Non-pigmented ciliary epithelial cell (primary cell): ENCODE measurements at places on chromosomes 1 and 21.

- DNase-seq, result no peak
These were observed 4.7 kb downstream of the CFAP45 start for GRCh38 chr1:159895286-159895685.

- no peak for DNase-seq
These were observed 247.3 kb downstream of the SIPA1L2 start for GRCh38 chr1:232382671-232383070.

GRCh38 chr1:214824763-214825162 lies 221.8 kb downstream of the CENPF start:
- DNase-seq, result no peak

GRCh38 chr1:2866422-2867086 lies 65.1 kb upstream of the TTC34 start:
- no peak for DNase-seq

DNA sequence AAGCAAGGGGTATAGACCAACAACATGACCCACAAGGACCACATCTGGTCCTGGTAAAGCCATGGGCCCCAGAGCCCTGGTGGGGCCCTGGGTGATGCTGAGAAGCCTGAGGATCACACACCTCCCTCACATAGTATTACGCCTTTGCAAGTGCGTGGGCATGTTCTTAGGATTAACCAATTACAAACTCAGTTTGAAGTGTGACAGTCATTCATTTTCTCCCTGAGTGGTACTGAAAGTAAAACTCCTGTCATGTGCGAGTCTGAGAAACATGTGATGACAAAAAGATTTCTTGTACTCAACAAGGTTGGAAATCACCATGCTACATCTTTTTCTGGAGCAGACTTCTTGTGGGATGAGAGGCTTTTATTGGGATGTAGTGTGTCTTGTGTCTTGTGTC lies 315.3 kb upstream of the DUSP10 start:
- DNase-seq, result no peak

DNA sequence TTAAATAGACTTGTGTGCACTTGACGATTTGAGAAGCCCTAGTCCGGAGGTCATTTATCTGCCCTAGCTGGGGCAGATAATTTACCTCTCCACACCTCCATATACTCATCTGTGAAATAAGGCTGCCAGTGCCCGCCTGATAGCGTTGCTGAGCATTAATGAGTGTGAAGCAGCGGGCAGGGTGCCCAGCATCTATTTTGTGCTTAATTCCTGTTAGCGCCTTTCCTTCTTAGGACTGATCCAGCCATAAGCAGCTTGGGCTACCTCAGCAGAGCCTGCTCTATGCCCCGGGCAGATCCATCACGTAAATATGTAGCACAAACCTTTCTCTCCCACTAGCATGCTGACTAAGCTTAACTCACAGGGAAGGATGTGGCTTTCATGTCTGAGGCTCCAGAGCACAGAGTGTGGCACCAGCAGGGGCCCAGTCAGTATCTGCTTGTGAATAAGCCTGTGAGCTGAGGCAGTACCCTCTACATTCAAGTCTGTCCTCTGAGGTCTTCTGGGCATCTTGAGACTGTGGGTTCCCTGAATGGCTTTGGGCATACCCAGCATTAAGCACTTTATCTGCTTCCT lies 21.5 kb upstream of the RNF187 start:
- DNase-seq, result no peak

DNA sequence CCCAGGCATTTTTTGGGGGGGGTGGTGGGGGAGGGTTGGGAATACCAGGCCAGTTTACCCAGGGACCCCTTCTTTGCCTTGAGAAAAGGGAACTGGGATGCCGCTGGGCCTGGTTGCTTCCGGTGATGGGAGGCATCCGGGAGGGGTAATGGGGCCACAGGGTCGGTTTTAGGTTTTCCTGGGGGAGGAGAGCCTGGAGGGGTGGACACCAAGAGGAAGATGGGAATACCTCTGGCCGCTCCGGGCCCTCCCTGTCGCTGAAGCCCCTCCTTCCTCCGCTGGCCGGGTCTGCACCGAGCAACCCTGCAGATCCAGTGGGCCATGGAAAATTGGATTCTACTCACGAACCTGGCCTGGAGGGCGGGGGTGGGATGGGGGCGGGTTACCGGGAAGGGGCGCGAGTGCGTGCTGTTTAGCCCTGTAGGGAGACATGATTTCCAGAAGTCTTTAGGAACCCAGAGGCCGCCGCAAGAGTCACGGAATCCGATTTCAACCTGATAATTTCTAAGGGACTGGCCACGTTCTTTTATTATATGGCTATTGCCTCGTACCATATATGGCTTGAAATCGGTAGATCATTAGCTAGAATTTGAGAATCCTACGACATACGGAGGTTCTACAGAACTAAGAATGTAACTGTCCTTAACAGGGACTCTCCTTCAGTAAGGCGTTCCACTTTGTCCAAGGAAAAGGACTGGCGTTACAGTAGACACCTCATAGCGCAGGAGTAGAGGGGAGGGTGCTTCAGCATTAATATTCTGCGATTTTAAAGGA lies 749 bp downstream of the AKIRIN1 start:
- DNase-seq, result no peak

DNA sequence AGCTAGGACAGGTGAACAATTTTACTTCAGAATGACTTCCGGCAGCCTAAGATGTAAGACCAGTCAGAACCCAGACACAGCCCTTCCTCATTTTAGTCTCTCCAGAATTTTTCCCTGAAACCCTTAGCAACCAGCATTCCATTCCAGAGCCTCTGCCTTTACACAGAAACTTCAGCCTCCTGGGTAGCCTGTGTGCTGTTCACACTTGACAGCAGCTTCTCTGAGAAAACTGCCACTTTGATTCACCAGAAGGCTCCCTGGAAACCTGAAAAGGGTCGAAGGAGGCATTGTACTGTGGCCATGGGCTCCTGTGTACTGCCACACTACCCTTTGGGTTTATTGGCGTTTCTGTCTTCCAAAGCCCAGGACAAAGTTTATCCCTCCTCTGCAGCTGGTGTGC lies 17.4 kb downstream of the HYI start:
- no peak for DNase-seq

GRCh38 chr1:106846656-106847055 lies 209.8 kb upstream of the PRMT6 start:
- DNase-seq, result no peak

- no peak for DNase-seq
These were observed 13.7 kb upstream of the BEND5 start for GRCh38 chr1:48790397-48790796.

DNA sequence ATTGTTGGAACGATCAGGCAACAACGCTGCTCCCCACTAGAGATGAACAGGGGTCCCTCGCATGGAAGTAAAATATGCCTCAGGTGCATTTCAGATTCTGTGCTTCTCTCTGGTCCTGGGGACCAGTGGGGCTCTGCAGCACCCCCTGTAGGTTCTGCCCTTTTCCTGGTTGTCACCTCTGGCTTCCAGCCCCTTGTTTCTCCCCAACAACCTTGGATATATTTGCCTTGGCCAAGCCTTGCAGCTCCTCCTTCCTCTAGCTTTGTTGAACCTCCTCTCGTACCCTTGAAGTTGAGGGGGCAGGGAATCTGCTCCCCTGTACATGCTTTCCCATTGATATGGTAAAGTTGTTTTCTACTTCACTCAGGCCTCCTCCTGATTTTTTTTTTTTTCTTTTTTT lies 5.4 kb upstream of the RGSL1 start:
- no peak for DNase-seq

DNA sequence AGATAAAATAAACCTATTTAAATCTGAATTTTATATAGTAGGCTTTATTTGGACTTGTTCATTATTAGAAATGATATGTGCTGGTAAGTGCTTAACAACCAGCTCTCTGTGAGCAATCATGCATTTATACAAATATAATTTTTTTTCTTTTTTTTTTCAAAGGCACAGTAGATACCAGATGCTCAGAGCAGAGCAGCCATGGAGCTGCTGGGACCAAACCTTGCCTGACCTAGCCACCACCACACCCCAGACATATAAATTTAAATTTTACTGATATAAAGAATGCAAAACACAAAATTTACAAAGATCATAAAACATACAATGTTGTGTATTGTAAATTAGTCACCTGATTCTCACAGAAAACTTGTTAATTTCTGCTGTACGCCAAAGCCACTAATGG lies 290.6 kb downstream of the SDCCAG8 start:
- no peak for DNase-seq

DNA sequence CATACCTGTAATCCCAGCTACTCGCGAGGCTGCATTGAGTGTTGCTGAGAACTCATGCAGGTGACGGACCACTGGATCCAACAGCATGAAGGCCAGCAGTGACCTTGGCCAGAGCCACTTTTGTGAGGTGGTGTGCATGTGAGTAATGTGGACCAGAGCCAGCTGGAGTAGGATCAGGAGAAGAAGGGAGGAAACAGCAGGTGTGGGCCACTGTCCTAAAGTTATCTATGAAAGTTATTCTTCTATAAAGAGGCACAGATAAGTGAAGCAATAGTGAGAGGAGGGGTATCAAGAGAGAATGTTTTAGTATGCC lies 47.8 kb downstream of the TCP10L start:
- DNase-seq, result no peak
